Keratinocyte (primary cell): ENCODE measurements at places on chromosomes 6 and 20.

- no peak for DNase-seq
These were observed 53.5 kb upstream of the NXT1 start for GRCh38 chr20:23296841-23297701.

- no peak for DNase-seq
These were observed 51.4 kb downstream of the SULF2 start for GRCh38 chr20:47733892-47734291.

GRCh38 chr6:87755708-87756671 is 54.0 kb upstream of the AKIRIN2 start:
- DNase-seq: no peak

GRCh38 chr6:152603911-152604310 is 33.3 kb downstream of the SYNE1 start:
- no peak for DNase-seq

- no peak for DNase-seq
These were observed 140.8 kb upstream of the PTPN1 start for GRCh38 chr20:50369225-50370035.

DNA sequence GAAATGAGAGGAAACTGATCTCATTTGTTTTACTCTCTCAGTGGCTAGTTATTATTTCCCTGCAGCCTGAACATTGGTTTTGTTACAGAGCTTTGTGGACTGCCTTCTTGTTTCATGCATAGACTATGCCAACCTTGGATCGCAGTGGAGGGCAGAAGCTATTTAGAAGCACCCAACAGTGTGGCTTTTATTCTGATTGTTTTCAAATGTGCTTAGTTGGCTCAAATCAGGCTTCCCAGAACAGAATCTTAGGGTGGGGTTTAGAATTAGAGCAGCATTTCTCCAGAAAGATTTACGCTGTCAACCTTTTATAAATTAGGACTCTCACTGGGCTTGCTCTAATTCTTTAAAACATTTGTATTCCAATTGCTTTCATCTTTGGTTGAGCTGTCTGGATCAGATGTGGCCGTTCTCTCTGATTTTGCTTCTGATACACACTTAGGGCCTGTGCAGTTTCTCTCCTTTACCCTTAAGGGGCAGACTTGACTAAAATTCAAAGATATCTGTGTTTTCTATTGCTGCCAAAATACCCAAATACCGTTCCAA is 210.3 kb downstream of the BCKDHB start:
- no peak for DNase-seq

DNA sequence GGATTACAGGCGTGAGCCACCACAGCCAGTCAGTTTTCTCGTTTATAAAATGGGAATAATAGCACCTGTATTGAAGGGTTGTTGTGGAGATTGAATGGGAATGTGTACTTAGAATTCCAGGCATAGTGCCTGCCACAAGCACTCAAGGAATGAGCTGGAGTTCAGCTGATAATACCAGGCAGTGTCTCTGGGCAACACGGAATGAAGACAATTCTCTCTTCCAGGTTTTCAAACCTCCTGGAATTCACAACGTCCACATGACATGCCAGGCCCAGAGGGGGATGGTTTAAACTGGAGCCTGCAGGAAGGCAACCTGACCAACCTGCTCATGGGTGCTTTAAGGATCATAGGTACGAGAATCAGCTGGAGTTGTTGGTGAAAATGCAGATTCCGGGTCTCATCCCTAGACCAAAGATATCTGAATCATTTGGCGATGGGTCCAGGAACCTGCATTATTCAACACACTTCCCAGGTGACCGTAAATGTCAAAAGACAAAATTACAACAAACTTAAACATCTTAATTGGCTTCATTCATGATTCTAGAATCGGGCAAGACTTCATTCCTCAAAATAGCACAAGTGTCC is 1.9 kb upstream of the PTPN1 start:
- no peak for DNase-seq

- DNase-seq: no peak
These were observed 150.4 kb downstream of the ZDHHC14 start for GRCh38 chr6:157531169-157531985.

GRCh38 chr6:146028851-146029572 is at the start of gene GRM1:
Gene GRM1, plus strand, starts transcription at chr6:146029062. Its CDS starts 456 bp downstream, at chr6:146029518.
- no peak for DNase-seq

- no peak for DNase-seq
These were observed 37.7 kb downstream of the ADTRP start for GRCh38 chr6:11740875-11741274.

GRCh38 chr6:79249136-79249535 is 14.7 kb upstream of the HMGN3 start:
- DNase-seq: no peak

DNA sequence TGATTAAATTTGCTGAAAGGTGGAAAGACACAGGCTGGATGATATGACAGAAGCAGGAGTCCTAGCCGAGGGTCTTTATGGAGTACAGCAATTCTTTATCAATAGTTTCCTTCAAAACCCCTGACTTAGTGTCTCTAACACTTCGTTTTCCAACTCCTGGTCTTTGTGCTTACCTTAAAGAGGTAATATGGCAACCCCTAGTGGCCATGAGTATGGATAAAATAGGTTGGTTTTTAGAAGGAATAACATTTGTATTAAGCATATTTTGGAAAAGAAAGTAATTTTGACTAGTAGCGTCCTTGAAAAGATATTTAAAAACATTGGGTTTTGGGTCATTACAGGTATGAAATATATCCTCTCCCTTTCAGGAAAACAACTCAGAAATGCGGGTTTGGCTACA is 51.9 kb downstream of the VGLL2 start:
- DNase-seq: no peak
